ENCODE measurements at places on chromosomes 5 and 9. TPM values are rescaled to one million over a fixed set of nuclear protein-coding genes. Genes with fewer than 3 reads are reported as not detected.

DNA sequence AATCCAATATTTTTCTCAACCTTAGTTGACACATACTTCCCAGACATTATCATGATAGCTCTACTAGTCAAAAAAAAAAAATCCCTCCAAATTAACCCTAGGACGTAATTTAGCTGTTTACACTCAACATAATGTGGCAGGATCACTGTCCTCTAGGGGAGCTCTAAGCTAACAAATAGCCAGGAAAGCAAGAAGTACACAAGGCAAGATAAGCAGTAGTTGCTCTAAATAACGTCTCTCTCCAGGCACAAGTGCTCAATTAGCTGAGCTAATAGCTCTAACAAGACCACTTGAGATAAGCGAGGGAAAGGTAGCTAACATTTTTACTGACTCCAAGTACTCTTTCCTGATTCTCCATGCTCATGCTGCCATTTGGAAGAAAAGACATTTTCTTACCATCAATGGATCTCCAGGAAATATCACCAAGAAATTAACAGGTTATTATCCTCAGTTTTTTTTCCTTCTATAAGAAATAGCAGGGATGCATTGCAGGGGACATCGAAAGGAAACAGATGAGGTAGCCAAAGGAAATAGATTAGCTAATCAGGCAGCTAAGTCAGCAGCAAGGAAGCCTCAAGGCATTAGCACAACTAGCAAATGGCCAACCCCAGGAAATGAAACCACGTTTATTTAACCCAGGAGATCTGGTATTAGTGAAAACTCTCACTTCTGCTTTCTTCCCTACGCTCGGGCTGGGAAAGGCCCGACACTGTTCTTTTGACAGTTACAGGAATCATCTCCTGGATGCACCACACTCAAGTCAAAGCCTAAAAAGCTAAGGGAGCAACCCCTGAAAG, 614.1 kb downstream of the PTPRD start:
- H3K36me3 ChIP-seq: no peaks in the 10 kb centered on the region
- no peaks in the 10 kb centered on the region for H3K27me3 ChIP-seq
- no peaks in the 10 kb centered on the region for H3K4me1 ChIP-seq
- H3K27ac ChIP-seq: no peak overlapping the region
- no peak overlapping the region for H3K4me3 ChIP-seq
- DNase-seq: no peak

- no peaks in the 10 kb centered on the region for H3K36me3 ChIP-seq
- no peak overlapping the region for H3K4me3 ChIP-seq
- peaks cover 37% of the 10 kb centered on the region for H3K4me1 ChIP-seq
These were observed 94.4 kb upstream of the IL6ST start for GRCh38 chr5:56088967-56089829.

DNA sequence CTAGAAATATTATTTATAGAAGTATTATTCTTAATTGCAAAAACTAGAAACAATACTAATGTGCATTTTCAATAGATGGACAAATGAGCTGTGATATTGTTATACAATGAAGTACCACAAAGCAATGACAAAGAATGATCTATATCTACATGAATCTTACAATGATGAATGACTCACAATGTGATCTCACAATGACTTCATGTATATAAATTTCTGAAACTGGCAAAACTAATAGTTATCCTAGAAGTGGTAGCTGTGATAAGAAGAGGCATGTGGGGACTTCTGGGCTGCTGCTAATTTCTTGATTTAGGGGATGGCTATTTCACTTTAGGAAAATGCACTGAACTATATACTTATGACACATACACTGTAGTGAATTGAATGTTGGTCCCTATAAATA, 396.0 kb upstream of the ZNF608 start:
- no peak for DNase-seq
- H3K27me3 ChIP-seq: no peaks in the 10 kb centered on the region
- H3K36me3 ChIP-seq: no peaks in the 10 kb centered on the region
- no peak overlapping the region for H3K4me3 ChIP-seq

- H3K4me3 ChIP-seq: no peak overlapping the region
- H3K36me3 ChIP-seq: no peaks in the 10 kb centered on the region
- H3K4me1 ChIP-seq: no peaks in the 10 kb centered on the region
- no peak for DNase-seq
These were observed 64.1 kb downstream of the PDE4D start for GRCh38 chr5:59829386-59829785.

Gene DNM1
- 10.3 TPM for total RNA-seq

Gene ZNF366
- 3.7 TPM for total RNA-seq

Gene HAVCR2
- total RNA-seq: 19.4 TPM
